ENCODE measurements at places on chromosomes 7 and 10. TPM values are rescaled to one million over a fixed set of nuclear protein-coding genes. Genes with fewer than 3 reads are reported as not detected.

Gene AZGP1
- 133 TPM for total RNA-seq

DNA sequence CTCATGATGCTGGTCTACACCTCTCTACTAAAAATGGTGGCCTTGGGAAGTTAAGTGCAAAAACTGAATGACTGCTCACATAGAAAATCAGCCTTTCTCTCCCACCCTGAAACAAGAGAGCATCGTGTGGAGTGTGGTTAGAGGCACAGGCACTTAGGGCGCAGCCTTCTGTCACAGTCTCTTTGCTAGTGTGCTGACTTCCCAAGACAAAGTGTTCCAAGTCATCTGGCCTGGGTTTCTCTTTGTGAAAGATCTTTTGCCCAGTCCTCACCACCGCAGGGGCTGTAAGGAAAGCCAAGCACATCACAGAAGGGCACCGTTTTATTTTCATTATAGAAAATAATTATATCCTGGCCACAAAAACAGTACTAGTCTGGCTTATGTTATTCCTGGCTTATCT, 12.5 kb downstream of the STN1 start:
- DNase-seq, result no peak

DNA sequence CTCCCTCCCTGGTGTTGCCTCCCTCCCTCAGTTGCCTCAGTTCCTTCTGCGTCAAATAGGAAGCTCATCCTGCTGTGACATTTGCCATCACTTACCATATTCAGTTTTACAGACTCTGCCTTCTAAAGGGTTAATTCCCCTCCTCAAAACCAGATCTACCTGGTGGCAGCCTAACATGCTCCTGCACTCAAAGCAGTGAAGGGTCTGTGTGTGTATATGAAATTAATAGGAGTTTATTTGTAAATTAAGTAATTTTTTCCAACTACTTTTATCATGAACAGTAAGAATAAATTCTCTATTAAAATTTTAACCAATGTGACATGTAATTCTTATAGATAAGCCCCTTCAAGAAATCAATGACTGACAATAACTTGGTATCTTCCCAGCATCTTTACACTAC, 158.6 kb upstream of the INSYN2A start:
- no peak for DNase-seq

GRCh38 chr7:111082351-111082750, 8.6 kb upstream of the LRRN3 start:
- DNase-seq, result no peak

DNA sequence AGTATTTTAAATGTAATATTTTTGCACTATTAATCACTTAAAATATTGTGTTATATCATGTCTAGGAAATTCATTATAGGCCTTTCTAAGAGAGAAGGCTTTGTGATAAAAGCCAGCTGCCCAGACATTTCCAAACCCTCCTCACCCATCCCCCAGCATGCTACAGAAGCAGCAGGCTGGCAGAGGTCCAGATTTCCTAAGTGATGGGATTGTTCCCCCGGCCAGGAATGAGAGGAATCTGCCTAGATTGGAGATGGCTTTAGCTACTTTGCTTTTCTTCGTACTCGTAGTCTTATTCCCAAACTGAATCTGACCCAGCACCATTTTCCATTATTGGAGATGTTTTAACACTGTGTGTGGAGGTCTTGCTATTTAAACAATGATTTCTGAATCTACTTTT, 29.4 kb downstream of the CDK14 start:
- peak; percentile 51 for DNase-seq

GRCh38 chr10:70169011-70169410, 1.3 kb downstream of the SAR1A start:
- DNase-seq, result no peak

Gene HELLS
- 3.0 TPM for total RNA-seq

Gene CCDC146
- 3.3 TPM for total RNA-seq

Gene SEMA3C
- total RNA-seq, result 3.0 TPM

Gene NPSR1
- not detected for total RNA-seq

- DNase-seq, result no peak
These were observed 52.5 kb downstream of the PANK1 start for GRCh38 chr10:89592539-89592938.

GRCh38 chr7:123727071-123727837, 21.5 kb downstream of the WASL start:
- DNase-seq, result no peak

GRCh38 chr7:134444198-134444960, 14.5 kb downstream of the AKR1B1 start:
- DNase-seq, result no peak

DNA sequence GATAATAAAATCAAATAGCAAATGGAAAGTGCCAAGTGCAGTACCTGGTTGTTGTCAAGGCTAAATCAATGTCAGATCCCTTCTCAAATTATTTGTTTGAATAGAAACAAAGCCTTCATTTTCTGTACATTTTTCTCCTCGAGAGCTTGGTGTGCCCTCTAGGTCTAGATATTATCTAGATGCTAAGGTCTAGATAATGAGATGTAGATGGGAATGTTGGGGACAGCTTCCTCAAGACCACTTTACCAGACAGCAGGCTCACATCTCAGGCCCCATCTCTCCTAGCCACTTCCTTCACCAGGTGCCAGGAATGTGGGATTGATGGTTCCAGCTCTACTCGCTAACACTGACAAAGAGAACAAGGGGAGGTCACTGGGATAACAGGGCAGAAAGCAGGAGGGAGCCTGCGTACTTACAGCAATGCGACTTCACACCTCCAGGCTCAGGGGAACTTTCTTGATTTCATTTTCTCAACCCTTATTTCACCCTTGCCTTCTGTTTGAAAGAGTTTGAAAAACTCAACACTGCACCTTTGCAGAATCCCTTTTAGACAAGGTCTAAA, 451.4 kb upstream of the VSTM2A start:
- DNase-seq, result no peak

Gene PDE6C
- not detected for total RNA-seq

DNA sequence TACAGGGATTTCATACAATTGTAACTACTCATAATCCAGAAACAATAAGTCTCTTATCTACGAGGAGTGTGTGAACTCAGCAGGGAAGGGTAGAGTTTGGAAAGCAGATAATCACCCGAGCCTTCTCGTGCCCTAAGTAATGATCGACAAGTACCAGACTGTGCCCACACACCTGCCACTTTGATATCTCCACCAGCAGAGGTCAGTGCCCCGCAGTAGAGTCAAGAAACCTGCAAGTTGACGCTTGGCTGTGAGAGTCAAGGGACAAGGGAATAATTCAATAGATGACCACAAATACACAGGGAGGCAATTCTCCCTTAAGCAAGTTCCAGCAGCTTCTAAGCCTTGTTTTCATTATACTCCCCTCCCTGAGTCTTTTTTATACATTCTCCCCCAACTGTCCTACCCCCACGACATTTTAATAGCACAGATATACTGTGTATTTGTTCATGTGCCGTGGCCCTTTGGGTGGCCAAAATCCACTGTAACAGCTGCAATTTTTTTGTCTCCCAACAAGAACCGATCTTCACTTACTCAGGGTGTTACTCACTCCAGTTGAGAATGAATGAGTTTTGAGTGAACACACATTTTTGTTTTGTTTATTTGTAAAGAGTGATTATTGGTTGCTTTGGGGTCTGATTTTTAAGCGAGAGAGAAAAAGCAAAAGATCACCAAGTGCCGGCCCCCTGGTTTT, 106.9 kb upstream of the RHEB start:
- peak; percentile 73 for DNase-seq

DNA sequence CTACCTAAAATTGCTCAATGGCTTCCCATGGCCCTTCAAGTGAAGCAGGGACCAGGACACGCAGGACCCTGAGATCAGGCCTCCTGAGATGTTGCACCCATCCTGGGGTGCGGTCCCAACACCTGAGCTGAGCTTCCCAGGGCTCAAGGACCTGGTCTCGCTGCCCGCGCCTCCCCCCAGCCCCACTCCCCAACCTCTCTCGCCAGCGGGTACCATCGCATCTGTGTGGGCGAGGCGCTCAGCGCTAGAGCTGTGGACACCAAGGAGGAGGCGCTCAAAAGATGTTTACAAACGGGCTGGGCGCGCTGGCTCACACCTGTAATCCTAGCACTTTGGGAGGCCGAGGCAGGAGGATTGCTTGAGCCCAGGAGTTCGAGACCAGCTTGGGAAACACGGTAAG, 7.4 kb upstream of the CRYGN start:
- peak; percentile 7 for DNase-seq

Gene HABP2
- 9.2 TPM for total RNA-seq

Gene IL2RA
- total RNA-seq, result 0.52 TPM

Gene TSPAN13
- total RNA-seq, result 50.8 TPM

DNA sequence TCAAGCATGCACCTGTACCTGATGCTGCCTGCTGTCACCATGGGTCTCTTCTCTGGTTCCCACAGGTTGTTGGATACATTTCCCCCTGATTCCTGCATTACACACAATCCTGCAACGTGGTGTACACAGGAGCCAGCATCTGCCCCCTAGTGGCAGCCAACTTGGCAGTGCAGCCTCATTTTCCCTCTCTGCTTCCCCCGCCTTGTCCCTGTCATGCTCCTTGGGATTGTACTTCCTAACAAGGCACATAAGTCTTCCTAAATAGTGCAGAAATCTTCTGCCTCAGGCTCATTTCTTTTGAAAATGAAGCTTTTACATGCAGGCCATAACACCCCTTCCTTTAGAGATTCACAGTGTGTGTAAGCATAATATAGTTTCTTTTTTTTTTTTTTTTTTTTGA, 387.5 kb downstream of the CCSER2 start:
- DNase-seq, result no peak

Gene LBX1
- not detected for total RNA-seq

Gene BEND7
- 17.5 TPM for total RNA-seq

DNA sequence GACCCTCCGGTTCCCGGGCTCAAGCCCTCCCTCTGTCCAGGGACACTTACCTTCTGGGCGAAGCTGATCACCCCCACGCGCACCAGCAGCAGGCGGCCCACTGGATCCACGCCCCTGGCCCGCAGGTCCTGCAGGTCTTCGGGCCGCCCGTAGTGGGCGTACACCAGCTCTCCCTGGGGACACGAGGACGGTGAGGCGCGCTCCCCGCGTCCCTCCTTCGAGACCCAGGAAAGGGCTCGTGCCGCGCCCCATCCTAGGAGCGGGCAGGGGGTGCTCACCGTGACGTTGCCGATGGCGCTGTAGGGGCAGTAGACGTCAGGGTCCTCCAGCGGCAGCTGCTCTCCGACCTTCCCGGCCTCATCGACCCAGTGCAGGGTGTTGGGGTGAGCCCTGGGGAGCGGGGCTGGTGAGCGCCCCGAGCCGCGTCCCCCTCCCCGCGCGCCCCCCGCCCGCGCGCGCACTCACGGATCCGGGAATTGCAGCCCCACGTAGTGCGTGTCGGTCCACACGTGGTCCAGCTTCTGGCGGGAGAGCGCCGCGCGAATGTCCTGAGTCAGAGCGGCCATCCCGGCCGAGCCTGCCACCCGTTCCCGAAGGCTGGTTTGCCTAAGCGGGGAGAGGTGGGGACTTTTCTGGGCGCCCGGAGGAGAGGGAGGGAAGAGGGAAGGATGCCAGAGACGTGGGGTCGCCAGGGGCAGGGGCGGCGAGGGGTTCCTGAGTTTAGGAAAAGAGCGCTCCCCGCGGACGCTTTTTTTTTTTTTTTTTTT, 8.2 kb downstream of the TFR2 start:
- DNase-seq, result peak; percentile 61

- DNase-seq, result no peak
These were observed 1.8 kb downstream of the TFEC start for GRCh38 chr7:116028787-116029186.

Gene INA
- total RNA-seq, result 4.7 TPM

DNA sequence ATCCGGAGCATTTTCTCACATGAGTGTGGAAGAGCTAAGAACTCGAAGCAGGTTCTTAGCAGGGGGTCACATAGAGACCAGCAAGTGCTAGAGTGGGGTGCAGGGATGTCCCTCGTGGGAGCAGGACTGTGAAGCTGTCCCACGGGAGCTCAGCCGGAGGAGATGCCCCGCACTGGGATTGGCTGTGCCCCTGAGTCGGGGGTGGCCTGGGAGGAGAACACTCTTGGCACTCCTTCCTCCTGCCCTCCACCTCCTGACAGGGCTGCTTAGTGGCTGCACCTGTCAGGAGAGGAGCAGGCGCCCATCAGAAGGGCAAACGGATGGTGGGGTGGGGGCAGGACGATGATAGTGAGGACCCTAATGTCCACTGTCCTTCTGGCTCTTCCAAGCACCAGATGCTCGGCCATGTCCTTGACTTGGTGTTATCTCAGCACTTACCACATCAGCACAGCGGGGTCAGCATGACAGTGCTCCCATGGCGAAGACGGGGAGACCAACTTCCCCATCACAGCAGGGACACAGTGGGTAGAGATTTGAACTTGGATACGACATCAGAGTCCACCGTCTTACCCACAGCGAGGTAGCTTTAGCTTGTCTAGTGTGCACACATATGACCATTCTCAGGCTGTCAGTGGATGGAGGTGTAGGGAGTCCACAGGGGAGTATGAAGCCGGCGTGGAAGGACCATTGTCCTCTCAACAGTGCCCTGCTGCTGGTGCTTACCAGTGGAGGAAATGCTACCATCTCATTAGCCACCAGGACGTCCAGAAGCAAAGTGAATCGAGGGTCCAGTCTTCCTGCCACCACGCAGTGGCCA, 142.5 kb upstream of the SHH start:
- no peak for DNase-seq

Gene CDNF
- 1.3 TPM for total RNA-seq

DNA sequence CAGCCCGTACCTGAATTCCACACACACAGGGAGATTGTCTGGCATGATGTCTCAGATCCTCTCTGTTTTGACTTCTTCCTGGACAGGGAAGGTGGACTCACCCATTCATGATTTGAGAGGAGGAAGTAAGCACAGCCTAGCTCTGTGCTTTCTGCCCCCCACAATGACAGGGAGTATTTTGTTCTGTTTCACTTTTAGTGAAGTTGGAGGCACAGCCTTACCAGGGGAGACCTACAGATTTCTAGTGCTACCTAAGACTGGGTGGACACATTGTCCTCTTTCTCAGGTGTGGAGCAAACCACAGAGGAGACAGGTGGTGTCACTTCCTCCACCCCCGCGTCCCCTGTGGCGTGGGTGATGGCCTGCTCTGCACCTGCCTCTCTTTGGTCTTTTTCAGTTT, 408.6 kb upstream of the PFKP start:
- no peak for DNase-seq

DNA sequence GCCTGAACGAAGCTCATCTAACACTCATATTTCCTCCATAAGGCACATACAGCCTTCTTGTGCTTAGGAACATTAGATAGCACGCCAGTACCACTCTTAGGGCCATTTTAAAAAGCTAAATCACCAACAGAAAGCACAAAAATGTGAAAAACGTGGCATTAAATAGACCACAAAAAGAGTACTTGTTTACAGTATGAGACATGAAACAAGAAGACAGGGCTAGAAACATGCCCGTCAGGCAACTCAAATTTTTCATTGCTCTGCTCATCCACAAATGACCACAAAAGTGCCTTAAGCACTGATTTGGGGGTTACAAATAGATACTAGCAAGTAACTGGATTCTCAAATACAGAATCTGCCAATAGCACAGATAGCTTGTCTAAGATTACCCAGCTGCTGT, 67.8 kb downstream of the ELMO1 start:
- no peak for DNase-seq

Gene VGF
- total RNA-seq, result 4.9 TPM

- peak; percentile 43 for DNase-seq
These were observed 16.3 kb upstream of the ZMIZ1 start for GRCh38 chr10:79052291-79053080.

GRCh38 chr7:27606270-27607209, 56.1 kb downstream of the HIBADH start:
- no peak for DNase-seq

Gene PAPOLB
- total RNA-seq, result not detected

GRCh38 chr7:142815134-142815533, 39.7 kb upstream of the EPHB6 start:
- DNase-seq, result no peak
